ENCODE measurements at places on chromosomes 12 and 14. TPM values are rescaled to one million over a fixed set of nuclear protein-coding genes. Genes with fewer than 3 reads are reported as not detected.

The KRT6B gene
- total RNA-seq, result 2.0 TPM

The KRT3 gene
- not detected for total RNA-seq

The PLD4 gene
- 0.09 TPM for total RNA-seq

The RXYLT1 gene
- total RNA-seq, result 9.7 TPM

The CEBPE gene
- total RNA-seq, result 0.16 TPM

The SLC38A4 gene
- total RNA-seq, result 0.34 TPM

The RD3L gene
- not detected for total RNA-seq

The MGST1 gene
- total RNA-seq, result 37.1 TPM
